ENCODE measurements at places on chromosomes 6 and 20.

DNA sequence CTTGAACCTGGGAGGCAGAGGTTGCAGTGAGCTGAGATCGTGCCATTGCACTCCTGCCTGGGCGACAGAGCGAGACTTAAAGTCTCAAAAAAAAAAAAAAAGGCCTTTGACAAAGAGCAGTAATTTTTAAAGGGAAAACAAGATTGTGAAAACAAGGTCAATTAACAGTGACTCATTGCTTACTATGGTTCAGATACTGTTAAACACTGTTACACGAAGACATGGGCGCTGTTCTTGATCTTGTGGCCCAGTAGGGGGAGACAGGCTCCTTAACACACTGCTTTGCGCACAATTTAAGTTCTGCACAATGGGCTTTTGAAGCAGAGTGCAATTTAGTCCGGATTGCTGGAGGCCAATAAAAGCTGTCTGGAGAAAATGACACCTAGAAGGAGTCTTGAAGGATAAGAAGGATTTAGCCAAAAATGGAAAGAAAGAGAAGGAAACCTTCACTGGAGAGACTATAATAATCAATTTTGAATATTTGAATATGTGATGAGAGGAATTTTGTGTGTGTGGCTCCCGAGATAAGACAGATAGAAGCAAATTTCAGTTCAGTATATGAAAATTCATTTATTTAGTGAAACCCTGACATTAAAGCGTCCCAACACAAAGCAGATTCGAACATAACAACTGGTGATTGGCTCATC, 6.0 kb upstream of the LATS1 start:
- DNase-seq = no peak

DNA sequence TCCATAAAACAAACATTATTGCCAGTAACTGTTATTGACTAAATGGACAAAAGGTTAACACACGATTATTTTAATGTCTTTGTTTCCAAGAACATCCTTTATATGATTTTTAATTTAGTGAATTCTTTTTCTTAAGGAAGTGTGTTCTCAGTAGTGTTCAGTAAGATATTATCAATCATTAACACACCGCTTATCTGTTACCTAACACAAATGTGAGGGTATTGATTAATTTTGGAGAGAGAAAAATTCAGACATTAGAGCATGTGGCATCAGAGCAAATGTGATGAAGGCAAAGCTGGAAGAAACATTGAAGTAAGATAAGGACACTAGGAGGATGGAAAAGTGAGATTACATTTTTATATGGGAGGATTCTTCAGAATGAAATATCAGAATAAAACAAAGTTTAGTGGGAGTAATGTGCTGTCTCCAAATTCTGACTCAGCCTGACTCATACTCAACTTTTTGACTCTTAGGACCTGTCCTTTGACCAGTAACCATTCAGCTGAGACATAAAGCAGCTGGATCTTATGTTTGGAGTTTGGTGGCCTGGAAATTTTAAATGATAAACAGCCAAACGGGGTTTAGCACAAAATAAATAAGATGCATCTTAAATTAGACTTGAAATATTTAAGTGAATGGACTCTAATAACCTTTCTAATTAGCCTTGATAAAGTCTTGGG, 348.6 kb downstream of the CD109 start:
- DNase-seq = no peak

- DNase-seq = no peak
Measured at GRCh38 chr6:78867020-78867369, 356 bp upstream of the IRAK1BP1 start.

GRCh38 chr6:16419636-16420336, 181.4 kb downstream of the GMPR start:
- DNase-seq = no peak

DNA sequence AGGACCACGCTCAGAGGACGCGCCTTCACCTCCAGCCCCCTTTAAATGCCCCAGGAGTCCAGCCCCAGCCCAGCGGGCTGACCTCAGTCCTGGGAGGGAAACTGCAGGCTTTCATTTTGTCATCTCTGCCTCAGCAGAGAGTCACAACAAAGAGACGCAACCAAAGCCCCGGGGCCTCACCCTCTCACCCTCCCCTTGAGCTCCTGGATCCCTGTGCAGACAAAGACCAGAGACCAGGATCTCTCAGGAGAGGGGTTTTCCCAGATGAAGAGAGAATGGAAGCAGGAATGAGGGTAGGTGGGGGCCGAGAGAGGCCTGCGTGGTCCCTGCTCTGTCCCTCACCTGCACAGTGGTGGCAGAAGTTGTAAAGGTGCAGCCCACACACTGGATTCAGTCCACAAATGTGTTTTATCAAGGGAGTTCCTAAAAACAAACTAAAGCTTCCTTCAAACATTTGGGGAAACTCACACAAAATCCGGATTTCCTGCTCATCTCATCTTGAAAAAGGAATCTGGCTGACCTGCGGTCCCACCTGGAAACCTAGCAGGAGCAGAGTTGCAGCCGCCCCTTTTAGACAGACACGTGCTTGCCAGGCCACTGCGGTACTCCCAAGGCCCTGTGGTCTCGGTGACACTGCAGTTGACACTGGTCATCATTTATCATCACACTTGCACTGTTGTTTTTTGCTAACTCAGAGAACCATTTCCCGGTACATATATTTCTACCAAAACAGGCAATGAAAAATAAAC, 27.1 kb downstream of the PTGIS start:
- peak; percentile 62 for DNase-seq

DNA sequence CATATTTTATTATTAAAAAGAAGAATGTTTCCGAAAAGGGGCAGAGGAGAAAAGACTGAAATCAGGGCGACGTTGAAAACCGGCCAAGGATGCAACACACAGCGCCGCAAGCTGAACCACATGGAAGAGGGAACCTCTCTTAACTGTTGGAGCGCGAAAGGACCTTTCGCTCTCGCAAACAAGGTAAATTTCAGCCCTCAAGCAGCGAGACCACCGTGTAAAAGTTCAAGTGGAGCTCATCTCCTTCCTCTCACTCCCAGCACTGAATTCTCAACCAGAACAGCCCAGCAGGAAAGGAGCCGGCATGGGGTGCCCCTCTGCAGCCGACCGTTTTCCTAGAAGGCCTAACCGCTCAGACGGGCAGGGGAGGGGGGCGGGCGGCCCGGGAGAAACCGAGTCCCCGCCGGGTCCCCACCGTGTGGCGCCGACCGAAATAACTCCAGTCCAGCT, 621 bp downstream of the GPR63 start:
- no peak for DNase-seq

GRCh38 chr6:22119500-22119899, 177.3 kb downstream of the PRL start:
- DNase-seq = no peak

- no peak for DNase-seq
Measured at GRCh38 chr6:157649311-157650260, 173.5 kb upstream of the SNX9 start.

- no peak for DNase-seq
Measured at GRCh38 chr6:33356295-33356694, 35.3 kb upstream of the KIFC1 start.

GRCh38 chr6:68876792-68877493, 241.9 kb downstream of the ADGRB3 start:
- DNase-seq = no peak

- no peak for DNase-seq
Measured at GRCh38 chr20:14538433-14538832, 201.0 kb upstream of the FLRT3 start.

- DNase-seq = no peak
Measured at GRCh38 chr6:100456141-100456907, 8.4 kb downstream of the SIM1 start.

DNA sequence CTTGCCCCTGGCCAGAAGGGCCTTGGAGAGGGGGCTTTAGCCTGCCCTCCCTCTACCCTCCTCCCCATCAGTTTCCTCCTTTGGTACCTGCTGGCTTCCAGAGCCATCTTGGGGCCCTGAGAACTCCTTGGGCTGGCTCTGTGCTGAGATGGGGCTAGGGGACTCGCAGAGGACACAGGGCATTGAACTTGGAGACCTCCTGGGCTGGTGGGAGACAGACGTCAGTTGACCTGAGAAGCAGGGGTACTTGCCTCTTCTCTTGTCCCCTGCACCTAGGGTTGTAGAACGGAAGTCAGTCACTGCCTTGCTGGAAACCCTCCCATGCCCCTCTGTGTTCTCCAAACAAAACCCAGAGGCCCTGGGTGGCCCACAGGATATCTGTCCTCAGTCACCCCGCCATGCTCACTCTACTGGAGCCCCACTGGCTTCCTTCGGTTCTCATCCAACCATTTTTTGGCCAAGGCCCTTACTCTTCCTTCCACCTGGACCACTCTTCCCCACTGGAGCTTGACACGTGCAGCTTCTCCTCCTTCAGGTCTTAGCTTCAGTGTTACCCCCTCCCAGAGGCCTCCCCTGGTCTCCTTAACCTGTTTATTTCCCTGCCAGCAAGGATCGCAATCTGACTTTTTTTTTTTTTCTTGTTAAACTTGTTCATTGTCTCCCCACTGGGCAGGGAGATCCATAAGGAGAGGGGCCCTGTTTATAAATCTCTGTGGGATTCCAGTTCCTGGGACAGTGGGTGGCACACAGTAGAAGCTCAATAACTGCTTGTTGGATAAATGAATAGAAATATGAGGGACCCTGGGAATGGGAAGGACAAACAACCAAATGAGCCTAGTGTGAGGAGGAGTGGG, 971 bp downstream of the RBCK1 start:
- no peak for DNase-seq

GRCh38 chr6:4848382-4849068, 72.3 kb downstream of the CDYL start:
- DNase-seq = no peak

GRCh38 chr6:33755070-33755869, 8.6 kb upstream of the IP6K3 start:
- DNase-seq = no peak

- DNase-seq = no peak
Measured at GRCh38 chr6:101668496-101669030, 275.1 kb downstream of the GRIK2 start.

DNA sequence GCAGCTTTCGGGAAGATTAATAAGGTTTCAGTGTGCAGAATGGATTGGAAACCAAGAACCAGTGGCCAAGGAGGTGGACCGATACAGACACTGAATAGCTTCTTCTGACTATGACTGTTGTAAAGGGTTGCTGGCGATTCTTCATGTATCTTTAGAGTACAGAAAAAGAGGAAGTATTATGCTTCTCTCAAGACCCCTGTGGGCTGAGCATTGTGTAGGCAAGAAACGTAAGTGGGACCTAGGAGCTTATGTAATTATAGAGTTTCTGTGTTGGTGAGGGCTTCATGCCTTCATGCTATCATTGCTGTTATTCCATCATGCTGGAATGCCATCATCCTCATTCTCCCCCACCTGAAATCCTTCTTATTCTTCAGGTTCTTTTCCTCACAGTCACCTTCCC, 105.4 kb upstream of the AKIRIN2 start:
- DNase-seq = no peak

- no peak for DNase-seq
Measured at GRCh38 chr6:93391965-93392364, 27.4 kb downstream of the EPHA7 start.

GRCh38 chr6:8589941-8590729, 154.8 kb upstream of the SLC35B3 start:
- no peak for DNase-seq

DNA sequence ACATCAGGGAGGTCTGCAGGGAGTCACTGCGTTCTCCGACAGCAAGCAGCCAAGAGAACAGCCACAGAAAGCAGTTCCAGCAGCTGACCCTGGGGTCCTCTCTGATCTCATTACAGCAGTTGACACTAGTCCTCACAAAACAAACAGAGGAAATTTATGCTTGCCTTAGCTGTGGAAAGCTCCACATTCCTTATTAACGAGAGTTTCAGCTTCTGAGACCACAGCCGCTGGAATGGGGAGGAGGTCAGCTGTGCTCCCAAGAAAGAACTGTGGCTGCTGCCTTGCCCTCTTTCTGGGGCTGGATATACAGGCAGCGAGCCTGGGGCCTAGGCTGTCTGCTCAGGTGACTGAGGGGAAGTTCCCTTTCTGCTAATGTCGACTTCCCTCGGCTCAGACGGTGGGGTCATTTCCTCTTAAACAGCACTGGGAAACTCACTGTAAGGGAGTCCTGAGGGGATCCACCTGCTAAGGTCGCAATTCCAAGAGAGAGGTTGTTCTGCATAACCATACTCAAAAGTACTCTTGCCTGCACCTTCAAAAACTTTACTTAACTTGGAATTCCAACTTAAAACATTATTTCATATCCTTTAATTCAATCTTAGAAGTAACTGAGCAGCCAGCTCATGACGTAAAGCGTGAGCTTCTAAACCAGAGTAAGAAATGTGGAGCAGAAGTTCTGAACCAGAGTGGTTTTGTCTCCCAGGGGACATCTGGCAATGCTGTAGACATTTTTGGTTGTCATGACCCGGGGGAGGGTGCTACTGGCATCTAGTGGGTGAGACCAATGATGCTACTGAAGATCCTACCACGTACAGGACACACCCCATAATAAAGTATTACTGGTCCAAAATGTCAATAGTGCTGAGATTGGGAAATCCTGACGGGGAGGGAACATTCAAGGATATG, 80.3 kb downstream of the BACH2 start:
- DNase-seq = no peak

GRCh38 chr6:40856271-40856670, 182.8 kb downstream of the UNC5CL start:
- DNase-seq = no peak

GRCh38 chr6:106181664-106182418, 95.7 kb downstream of the PRDM1 start:
- DNase-seq = no peak

GRCh38 chr6:13461805-13462204, 25.6 kb downstream of the GFOD1 start:
- no peak for DNase-seq

DNA sequence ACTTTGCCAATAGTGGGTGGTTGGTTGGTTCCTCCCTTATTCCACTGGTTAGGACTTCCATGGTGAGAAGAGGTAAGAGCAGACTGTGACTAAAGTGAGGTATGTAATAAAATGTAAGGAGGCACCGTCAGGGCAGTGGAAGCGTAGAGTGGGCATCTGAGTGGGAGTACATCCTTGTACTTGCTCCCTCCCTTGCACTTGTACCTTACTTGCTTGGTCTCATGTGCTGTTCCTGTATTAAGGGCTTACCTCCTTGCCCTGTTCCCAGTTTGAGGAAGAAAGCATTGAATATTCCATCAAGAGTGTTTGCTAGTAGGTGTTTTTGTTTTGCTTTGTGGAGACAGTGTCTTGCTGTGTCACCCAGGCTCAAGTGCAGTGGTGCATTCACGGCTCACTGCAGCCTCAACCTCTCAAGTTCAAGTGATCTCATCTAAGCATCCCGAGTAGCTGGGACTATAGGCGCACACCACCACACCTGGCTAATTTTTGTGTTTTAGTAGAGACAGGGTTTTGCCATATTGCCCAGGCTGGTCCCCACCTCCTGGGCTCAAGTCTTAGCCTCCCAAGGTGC, 25.5 kb downstream of the AMD1 start:
- no peak for DNase-seq

- DNase-seq = no peak
Measured at GRCh38 chr6:114083251-114083650, 112.3 kb upstream of the HDAC2 start.

DNA sequence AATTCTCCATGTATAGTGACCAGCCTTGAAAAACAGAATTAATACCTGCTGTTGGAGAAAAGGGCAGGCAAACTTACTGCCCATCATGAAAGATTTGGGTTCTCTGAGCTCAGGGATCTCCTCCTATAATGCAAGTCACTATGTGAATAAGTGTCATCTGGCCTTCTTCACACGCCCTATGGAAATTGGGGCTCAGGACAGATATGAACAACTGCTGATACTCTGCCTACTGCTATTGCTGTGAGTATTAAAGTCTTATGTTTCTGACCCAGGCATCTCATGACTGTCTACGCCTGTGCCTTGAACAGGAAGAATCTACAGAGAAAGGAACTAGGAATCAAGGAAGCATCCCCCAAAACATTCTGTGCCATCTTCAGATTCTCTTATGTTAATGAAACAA, 226.1 kb downstream of the SOD2 start:
- DNase-seq = no peak

All from vagina (tissue), 2 donors.